ENCODE measurements at places on chromosomes 3 and 15.
A peak's percentile ranks its signal among the peaks of the same experiment; 100 is the strongest.

DNA sequence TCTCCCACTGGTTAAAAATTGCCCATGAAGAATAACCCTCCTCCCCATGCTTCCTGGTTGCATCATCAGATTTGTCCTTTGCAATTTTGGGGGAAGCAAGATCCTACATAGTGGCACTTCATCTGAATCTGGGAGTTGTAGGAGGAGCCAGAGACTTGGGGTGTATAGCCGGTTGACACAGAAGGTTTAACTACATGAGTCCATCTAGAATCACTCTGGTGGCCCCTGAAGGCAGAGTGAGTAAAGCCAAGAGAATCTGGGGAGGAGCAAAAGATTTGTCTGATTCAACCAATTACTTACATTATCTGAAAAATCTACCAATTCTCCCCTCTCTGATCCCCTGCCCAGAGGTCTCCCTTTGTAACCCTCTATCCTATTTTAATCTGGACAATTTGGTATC, 50.1 kb downstream of the SYN2 start:
- DNase-seq: no peak

DNA sequence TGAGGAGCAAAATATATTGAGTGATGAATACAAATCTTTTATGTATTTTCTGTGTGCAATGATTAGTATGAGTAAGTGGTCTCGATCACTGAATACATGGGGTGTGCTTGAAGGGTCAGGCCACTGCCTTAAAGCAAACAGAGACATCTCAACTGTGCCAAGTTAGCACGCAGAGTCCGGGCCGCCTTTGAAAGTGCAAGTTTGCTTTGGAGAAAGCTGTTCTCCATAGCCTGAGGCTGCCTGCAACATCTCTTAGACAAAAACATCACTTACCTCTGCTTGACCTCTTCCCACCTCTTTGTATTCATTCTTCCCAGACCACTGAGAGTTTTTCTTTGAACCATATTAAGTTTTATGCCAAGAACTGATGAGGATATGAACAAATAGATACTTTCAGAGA, 267.0 kb downstream of the ZBTB20 start:
- DNase-seq: peak; percentile 51

- DNase-seq: peak; percentile 59
These were observed 36.8 kb upstream of the TSPAN3 start for GRCh38 chr15:77107531-77108355.

DNA sequence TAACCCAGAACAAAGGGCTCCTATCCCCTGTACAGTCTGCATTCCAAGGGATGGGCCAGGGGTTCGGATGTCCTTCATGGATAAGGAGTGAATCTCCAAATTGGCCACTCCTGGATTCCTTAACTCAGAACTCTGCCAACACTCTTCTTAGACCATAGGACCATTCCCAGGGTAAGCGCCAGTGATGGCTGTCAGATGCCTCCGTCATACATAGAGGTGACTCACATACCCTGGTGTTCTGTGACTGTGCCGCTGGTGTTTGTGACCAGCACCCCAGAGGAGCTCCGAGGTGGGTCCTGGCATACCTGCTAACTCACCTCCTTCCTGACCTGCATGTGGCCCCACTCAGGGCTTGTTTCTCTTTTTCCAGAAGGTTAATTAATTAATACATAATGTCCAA, 134.7 kb downstream of the KLF13 start:
- no peak for DNase-seq

DNA sequence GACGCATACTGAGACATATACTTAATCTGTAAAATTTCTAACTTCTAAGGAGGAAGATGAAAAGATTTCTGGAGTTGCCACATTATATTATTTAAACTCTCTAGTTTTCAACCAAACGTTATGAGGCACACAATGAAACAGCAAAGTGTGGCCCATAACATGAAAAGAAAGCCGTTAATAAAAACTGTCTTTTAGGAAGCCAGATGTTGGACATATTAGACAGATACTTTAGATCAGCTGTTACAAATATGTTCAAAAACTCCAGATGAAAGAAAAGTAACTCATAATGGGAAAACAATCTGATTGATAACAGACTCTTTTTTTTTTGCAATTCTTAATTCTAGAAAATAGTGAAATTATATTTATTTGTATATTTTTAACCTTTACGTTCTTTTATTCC, 34.3 kb downstream of the ADAMTSL3 start:
- no peak for DNase-seq

- no peak for DNase-seq
These were observed 78.7 kb downstream of the LPP start for GRCh38 chr3:188232656-188233055.

All from pancreas (tissue), 10 donors.